ENCODE measurements at places on chromosomes 11 and 22.

DNA sequence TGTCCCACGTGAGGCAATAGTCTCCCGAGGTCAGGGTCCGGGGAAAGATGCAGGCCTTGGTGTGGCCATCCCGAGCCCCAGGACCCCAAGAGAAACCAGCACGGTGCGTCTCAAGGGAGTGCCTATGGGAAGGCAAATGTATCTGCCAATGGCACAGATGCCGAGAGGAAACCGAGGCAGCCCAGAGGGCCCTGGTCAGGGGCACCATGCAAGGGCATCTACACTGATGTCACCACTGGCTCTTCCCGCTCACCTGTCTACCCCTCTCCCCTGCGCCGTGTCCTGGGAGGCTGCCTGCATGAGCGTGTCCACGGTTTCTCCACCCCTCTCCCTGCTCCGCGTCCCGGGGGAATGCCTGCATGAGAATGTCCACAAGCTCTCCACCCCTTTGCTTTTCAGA, 1318.8 kb downstream of the TBC1D22A start:
- H3K36me3 ChIP-seq: no peaks in the 10 kb centered on the region
- no peaks in the 10 kb centered on the region for H3K27me3 ChIP-seq
- no peak overlapping the region for H3K4me3 ChIP-seq
- H3K4me1 ChIP-seq: no peaks in the 10 kb centered on the region
- H3K27ac ChIP-seq: no peak overlapping the region

DNA sequence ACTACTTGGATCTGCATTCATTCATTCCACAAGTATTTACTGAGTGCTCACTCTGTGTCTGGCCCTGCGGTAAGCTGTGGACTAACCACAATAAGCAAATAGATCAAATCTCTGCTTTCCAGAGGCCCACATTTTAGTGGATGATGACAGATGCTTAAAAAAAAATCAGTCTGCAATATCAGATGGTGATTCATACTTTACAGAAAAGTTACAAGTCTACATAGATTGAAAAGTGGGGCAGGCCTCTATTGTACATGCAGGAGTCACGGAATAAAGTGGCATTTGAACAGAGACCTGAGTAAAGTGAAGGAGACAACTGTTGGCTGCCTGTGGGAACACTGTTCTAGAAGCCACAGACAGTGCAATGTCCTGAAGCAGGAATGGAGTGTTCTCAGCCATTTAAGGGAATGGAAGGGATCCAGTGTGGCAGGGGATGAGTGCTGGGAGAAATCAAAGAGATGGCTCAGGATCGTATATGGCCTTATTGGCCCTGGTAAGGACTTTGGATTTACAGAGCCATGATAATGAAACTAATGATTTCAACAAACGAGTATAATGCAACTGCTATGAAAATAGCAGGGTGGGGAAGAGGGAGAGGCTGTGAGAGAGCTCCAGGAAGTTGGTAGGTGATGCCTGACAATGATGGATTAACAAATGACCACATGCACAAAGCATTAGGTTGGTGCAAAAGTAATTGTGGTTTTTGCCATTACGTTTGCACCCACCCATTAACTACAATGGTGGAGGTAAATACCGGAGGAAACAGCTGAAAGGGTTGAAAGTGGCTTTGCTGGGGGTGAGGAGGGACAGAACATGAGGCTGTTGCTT, 31.1 kb downstream of the TMEM45B start:
- H3K4me3 ChIP-seq: no peak overlapping the region
- DNase-seq: peak; percentile 83
- H3K27ac ChIP-seq: peak overlapping the region; percentile 81
- no peaks in the 10 kb centered on the region for H3K27me3 ChIP-seq

GRCh38 chr11:19220903-19221724, 19.3 kb upstream of the CSRP3 start:
- no peak overlapping the region for H3K27ac ChIP-seq
- peak; percentile 51 for DNase-seq
- no peak overlapping the region for H3K4me3 ChIP-seq
- H3K36me3 ChIP-seq: peaks cover 2% of the 10 kb centered on the region

GRCh38 chr22:23128269-23129108, 13.3 kb downstream of the RSPH14 start:
- no peak overlapping the region for H3K27ac ChIP-seq
- DNase-seq: peak; percentile 59
- no peaks in the 10 kb centered on the region for H3K4me1 ChIP-seq

GRCh38 chr11:92482492-92483060, 258.0 kb downstream of the FAT3 start:
- H3K4me3 ChIP-seq: no peak overlapping the region
- no peaks in the 10 kb centered on the region for H3K4me1 ChIP-seq
- no peaks in the 10 kb centered on the region for H3K36me3 ChIP-seq
- no peak for DNase-seq
- no peaks in the 10 kb centered on the region for H3K27me3 ChIP-seq
- no peak overlapping the region for H3K27ac ChIP-seq

DNA sequence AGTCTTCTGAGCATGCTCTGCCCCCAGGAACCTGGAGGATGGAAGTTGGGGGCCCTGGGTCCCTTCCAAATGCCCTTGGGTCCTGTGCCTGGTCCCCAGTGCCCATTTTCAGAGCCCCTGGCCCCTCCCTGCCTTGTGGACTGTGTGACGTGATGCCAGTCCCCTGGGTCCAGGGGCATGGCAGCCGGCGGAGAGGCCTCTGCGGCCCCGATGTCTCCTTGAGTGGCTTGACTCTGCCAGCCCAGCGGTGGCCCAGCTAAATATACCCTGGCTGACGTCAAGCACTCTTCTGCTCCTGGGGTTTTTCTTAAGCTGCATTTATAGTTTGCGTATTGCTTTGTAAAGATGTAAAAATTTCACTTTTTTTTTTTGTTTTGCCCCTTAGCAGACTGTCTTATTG, 35.2 kb upstream of the PARVG start:
- no peaks in the 10 kb centered on the region for H3K27me3 ChIP-seq
- H3K27ac ChIP-seq: no peak overlapping the region
- H3K4me1 ChIP-seq: no peaks in the 10 kb centered on the region
- H3K36me3 ChIP-seq: peaks cover 3% of the 10 kb centered on the region
- DNase-seq: no peak

All from small intestine (tissue), 16 donors.